ENCODE measurements at places on chromosomes 7 and 10. TPM values are rescaled to one million over a fixed set of nuclear protein-coding genes. Genes with fewer than 3 reads are reported as not detected.

DNA sequence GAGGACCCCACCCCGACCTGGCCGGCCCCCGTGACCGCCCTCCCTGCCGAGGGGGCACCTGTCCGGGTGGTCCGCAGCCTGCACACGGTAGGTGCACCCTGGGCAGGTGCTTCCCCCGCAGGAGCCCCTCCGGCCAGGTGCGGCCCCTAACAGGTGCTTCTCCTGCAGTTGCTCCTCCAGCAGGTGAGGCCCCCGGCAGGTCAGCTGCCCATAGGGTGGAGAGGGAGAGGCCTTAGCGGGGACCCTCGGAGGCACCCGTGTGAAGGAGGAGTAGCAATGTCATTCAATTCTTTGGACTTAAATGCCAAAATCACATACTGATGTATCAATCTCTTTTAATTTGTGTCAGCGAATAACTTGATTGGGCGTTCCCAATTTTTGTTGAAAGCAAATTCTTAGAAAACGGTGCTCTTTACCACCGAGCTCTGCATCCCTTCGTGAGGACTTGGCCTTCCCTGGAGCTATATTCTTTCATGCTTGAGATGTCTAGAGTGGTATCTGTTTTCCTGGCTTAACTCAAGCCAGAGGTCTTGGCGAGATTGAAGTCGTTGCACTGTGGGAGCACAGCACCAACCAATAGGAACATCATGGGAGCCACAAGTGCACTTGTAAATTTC is 738 bp upstream of the NCAPG2 start:
- no peaks in the 10 kb centered on the region for H3K27me3 ChIP-seq
- H3K4me3 ChIP-seq = peak overlapping the region; percentile 98
- no peak for DNase-seq
- H3K36me3 ChIP-seq = no peaks in the 10 kb centered on the region
- H3K27ac ChIP-seq = peak overlapping the region; percentile 84
- H3K4me1 ChIP-seq = peaks cover 4% of the 10 kb centered on the region

DNA sequence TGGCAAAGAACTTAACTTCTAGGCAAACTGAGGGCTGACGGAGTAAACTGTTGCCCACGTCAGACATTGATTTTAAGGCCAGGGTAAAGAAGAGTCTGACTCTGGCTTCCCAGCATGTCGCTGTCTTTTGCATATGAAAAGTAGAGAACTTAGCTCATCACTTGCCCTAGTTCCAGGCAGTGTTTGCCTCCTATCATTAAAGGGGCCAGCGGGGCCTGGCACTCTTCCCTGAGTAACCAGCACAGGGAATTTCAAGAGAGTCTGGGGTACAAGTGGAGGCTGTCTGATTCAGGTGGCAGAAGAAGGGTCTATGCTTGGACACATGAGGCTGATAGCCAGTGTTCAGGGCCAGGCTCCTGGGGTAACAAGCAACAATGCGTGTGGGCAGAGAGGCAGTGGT is 4.8 kb downstream of the DENND2A start:
- H3K4me3 ChIP-seq = no peak overlapping the region
- H3K27ac ChIP-seq = peak overlapping the region; percentile 24
- no peaks in the 10 kb centered on the region for H3K4me1 ChIP-seq

- no peak for DNase-seq
- H3K4me3 ChIP-seq = no peak overlapping the region
- no peak overlapping the region for H3K27ac ChIP-seq
- H3K36me3 ChIP-seq = no peaks in the 10 kb centered on the region
- no peaks in the 10 kb centered on the region for H3K27me3 ChIP-seq
These were observed 8.4 kb downstream of the LRRC4 start for GRCh38 chr7:128022631-128023532.

GRCh38 chr10:35459449-35459847 is 123.1 kb downstream of the CCNY start:
- no peak for DNase-seq
- H3K27ac ChIP-seq = no peak overlapping the region
- no peak overlapping the region for H3K4me3 ChIP-seq

DNA sequence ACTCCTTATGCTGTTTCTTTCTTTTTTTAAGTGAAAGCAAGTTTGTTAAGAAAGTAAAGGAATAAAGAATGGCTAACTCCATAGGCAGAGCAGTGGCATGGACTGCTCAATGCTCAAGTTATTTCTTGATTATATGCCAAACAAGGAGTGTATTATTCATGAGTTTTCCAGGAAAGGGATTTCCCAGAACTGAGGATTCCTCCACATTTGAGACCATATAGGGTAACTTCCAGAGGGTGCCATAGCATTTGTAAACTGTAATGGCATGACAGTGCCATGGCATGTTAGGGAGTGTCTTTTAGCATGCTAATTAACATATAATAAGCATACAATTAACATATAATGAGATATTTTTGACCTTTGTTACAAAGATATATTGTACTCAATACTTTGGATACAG is 1034.5 kb upstream of the PHF14 start:
- DNase-seq = no peak
- no peak overlapping the region for H3K27ac ChIP-seq
- H3K4me3 ChIP-seq = no peak overlapping the region

GRCh38 chr10:47222461-47222860 is 77.5 kb upstream of the GDF10 start:
- no peaks in the 10 kb centered on the region for H3K27me3 ChIP-seq
- H3K4me3 ChIP-seq = no peak overlapping the region
- no peaks in the 10 kb centered on the region for H3K36me3 ChIP-seq
- no peak overlapping the region for H3K27ac ChIP-seq
- DNase-seq = no peak

DNA sequence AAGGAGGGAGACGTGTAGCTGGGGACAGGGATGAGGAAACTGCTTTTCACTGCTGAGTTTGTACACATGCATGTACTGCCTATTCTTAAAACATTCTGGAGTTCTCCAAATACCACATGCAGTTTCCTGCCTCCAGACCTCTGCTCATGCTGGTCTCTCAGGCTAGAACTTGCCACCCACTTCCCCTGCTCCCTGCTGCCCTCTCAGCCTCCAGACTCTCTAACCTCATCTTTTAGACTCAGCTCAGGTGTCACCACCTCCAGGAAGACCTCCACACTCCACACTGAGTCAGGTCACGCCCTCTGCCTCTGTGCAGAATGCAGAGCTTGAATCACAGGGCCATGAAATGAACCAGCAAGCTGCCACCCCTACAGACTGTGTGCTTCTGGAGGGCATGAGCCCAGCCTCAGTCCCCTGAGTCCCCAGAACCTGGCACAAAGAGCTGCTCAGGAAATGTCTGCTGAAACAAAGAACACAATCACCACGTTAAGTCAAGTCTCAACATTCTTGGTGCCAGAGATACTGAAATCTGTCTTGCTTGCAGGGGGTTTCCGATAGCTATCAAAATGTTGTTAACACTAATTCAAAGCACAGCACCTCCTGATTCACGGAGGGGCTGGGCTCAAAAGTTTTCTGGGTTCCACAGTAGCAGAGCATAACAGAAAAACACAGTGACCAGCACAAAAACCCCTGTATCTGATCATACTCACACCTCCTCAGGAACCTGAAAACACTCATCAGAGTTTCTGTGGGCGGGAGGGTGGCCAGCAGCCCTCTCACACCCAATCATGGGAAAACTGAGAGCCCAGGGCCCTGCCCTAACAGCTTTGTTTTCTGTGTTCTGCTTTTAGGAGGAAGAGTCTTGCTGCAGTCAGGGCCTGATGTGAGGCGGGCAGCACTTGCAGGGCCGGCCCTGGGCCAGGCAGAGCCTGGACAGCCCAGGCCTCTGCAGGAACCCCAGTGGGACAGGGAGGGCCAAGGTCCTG is 21.1 kb downstream of the FAM53B start:
- peak overlapping the region; percentile 1 for H3K4me3 ChIP-seq
- peak overlapping the region; percentile 80 for H3K27ac ChIP-seq
- no peaks in the 10 kb centered on the region for H3K36me3 ChIP-seq
- DNase-seq = no peak

Gene CNPY1
- total RNA-seq = not detected

Gene CAMK2B
- total RNA-seq = 55.9 TPM

Gene GLRX3
- 53.9 TPM for total RNA-seq

Gene SLC18A2
- 0.06 TPM for total RNA-seq

Gene FAM131B
- total RNA-seq = 0.88 TPM

Gene INA
- not detected for total RNA-seq

Gene COL26A1
- not detected for total RNA-seq

Gene ZSCAN21
- total RNA-seq = 12.2 TPM

Gene CAV2
- 20.0 TPM for total RNA-seq
